ENCODE measurements at places on chromosomes 5 and 9.

DNA sequence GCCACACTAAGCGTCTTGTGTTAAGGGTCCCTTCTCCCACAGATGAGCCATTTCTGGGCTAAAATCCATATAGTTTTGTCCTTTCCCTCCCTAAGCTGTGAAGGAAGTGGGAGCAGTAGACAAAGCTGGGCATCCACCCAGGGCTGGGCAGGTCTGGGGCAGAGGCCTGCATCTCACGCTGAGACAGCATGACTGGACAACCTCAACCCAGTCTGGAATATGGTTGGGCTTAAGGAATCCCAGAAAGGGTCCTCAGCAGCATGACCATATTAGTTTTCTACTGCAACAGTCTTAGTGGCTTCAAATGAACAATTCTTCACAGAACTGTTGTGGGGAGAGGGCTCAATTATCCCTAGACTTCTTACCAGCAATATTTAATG lies 173.8 kb downstream of the AUH start:
- no peak for DNase-seq

- no peak for DNase-seq
These were observed 109.7 kb downstream of the MSX2 start for GRCh38 chr5:174834081-174834480.

GRCh38 chr9:35367451-35367850 lies 122.5 kb upstream of the RUSC2 start:
- DNase-seq = no peak

- DNase-seq = no peak
These were observed 18.9 kb upstream of the IGFBPL1 start for GRCh38 chr9:38443181-38443580.

DNA sequence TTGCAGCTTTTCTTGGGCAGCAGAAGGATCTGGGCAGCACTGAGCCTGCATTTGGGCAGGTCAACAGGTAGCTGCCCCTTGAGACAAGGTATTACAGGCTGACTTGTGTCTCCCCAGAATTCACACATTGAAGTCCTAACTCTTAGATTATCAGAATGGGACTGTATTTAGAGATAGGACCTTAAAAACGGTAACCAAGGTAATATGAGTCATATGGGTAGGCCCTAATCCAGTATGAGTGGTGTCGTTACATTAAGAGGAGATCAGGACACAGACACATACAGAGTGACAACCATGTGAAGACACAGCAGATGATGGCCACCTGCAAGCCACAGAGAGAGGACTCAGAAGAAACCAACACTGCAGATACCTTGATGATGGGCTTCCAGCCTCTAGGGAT lies 3.2 kb downstream of the C1QTNF2 start:
- DNase-seq = no peak

- DNase-seq = no peak
These were observed 38.4 kb upstream of the RNF130 start for GRCh38 chr5:180109920-180110319.

DNA sequence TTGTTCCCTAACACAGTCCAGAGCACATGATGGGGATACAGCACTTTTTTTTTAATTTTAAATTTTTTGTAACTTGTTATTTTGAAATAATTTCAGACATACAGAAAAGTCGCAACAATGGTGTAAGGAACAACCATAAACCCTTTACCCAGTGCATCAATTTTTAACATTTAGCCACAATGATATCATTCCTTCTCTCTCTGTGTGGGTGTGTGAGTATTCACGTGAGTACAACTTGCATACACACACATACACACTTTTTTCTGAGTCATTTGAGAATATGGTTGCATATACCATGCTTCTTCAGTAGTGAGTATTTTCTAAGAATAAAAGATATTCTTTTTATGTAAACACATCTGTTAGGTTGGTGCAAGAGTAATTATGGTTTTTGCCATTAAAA lies 135.2 kb downstream of the ARHGAP26 start:
- no peak for DNase-seq

- no peak for DNase-seq
These were observed 126.2 kb downstream of the BASP1 start for GRCh38 chr5:17343675-17344074.

DNA sequence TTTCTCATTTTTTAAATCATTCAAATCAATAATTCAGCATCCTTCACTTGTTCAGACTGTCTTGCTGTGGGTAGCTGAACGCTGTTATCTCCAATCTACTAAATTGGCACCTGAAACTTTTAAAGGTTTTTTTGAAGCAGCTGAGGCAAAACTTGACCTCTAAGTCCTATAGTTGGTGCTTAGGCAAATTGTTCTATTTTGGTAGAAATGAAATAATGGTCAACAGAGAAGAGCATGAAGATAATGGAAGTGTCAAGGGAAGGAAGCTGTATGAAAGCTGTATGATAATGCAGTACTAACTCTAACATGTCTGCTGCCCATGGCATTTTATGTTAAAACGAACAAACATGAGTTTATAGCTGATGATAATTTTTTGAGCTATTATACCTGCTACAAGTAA lies 138.0 kb downstream of the GDNF start:
- no peak for DNase-seq

DNA sequence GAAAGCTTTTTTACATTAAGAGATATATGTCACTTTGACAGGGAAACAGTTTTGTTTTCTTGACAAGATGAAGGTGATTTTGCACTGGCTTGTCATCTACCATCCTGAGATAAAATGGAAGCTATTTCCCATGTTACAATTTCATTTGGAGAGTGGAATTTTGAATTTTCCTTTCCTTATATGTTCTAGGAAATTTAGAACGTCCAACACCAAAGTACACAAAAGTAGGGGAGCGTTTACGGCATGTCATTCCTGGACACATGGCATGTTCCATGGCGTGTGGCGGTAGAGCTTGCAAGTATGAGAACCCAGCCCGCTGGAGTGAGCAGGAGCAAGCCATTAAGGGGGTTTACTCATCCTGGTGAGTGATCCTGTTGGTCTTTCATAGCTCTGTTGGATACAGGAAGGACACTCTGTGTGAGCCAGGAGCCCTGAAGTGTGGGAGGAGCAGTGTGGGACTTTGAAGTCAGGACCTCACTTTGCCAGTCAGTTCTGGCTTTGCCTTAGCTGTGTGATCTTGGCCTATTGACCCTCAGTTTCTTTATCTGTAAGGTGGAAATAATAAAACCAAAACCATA lies 887 bp downstream of the PTPDC1 start:
- no peak for DNase-seq

- DNase-seq = no peak
These were observed 88.5 kb upstream of the ELAVL2 start for GRCh38 chr9:23914431-23915003.

GRCh38 chr5:11322133-11322532 lies 561.1 kb upstream of the DAP start:
- DNase-seq = no peak

DNA sequence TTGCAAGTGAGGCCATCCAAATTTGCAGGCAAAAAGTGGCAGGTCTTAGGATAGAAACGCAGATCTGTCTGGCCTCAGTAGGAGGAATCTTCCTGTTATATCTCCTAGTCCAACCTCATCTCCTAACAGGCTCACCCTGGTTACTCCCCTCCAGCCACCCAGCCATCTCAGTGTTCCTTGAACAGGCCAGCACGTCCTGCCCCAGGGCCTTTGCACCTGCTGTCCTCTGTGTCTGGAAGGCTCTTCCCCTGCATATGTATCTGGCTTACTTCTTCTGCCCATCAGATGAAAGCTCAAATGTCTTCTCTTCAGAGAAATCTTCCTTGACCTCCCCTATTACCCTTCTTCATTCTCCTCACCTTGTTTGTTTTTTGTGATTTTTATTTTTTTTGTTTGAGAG lies 107.3 kb upstream of the ALDH1B1 start:
- no peak for DNase-seq

GRCh38 chr5:173793648-173794548 lies 94.3 kb upstream of the CPEB4 start:
- no peak for DNase-seq

DNA sequence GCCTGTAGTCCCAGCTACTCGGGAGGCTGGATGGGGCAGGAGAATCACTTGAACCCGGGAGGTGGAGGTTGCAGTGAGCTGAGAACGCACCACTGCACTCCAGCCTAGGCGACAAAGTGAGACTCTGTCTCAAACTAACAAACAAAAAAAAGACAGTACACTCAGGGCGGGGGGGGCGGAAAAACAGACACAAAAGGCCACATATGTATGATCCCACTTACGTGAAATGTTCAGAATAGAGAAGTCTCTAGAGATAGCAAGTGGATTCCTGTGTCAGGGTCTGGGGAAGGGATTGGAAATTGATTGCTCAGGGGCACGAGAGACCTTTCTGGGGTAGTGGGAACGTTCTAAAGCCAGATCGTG lies 9.0 kb upstream of the LCN1 start:
- DNase-seq = no peak

All from activated CD8-positive, alpha-beta memory T cell treated with anti-CD3 and anti-CD28 coated beads for 1 hour (primary cell).